NCI-H187 (cell line): ENCODE measurements at places on chromosomes 4 and X.

GRCh38 chrX:39758791-39759525 is 338.8 kb downstream of the BCOR start:
- no peak for DNase-seq

- DNase-seq: no peak
Observed at GRCh38 chr4:20916106-20916505, 215.8 kb downstream of the PACRGL start.

DNA sequence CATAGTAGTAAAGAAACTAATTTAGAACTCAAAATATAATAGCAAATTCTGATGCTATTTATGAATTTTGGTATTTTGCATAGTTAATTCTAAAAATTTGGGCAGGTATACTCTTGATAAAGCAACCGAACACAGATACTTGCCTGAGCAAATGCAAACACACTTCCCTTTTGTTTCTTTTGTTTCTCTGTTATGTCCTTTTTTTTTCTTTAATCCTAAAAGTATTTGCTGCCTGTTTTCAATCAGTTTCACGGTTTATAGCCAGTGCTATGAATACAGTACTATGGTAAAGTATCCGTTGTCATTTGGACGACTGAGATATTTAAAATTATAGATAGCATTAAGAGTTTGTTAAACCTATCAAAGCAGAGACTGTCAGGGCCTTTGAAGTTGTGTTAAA is 84.3 kb upstream of the HPRT1 start:
- DNase-seq: no peak

DNA sequence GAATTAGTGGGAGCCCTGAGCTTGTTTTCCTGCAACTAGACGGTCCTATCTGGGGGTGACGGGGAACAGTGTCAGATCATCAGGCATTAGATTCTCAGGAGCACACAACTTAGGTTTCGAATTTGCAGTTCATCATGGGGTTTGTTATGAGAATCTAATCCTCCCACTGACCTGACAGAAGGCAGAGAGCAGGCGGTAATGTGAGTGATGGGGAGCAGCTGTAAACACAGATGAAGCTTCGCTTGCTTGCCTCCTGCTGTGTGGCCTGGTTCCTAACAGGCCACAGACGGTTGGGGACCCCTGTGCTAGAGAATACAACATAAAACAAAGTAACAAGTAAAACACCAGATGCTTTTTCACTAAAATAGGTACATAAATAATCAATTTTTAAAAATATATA is 86.2 kb upstream of the BLTP1 start:
- DNase-seq: no peak

DNA sequence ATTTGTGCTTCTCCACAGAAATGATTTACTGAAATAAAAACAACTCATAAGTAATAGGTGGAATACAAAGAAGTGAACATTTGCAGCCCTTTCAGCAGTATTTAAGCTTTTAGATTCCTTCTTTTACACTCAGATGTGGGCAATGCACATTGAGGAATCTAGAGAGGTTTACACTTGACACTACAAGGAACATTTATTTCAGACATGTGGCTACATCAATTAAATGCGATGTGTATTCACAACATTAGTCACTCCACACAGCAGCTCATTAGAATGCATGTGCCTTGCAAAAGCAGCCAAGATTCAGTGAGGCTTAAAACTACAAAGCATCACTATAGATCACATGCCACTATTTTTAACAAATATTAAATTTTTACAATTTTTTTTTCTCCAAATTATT is 480.7 kb downstream of the INPP4B start:
- no peak for DNase-seq

DNA sequence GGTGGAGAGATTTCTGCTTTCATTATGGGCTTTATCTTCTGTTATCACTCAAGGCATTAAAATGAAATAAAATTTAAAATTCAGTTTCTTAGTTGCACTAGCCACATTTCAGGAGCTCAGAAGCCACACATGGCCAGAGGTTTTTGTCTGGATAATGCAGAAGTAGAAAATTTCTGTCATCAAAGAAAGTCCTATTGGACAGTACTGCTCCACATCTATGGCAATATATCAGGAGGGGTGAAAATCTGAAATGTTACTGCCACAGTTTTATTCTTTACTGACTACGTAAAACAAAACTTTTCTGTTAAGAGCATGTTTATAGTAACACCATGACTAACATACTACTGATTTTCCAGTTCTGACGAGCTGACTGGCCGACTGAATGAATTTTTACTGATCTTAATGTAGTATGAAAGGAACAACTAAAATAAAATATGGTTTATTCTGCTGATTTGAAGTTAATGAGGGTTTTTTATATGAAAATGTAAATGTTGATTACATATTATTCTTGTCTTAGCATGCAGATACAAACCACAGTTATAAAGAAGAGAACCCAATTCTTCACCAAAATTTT is 264.0 kb upstream of the HAND2 start:
- DNase-seq: no peak

GRCh38 chr4:174066611-174067205 is 216.8 kb downstream of the FBXO8 start:
- no peak for DNase-seq

DNA sequence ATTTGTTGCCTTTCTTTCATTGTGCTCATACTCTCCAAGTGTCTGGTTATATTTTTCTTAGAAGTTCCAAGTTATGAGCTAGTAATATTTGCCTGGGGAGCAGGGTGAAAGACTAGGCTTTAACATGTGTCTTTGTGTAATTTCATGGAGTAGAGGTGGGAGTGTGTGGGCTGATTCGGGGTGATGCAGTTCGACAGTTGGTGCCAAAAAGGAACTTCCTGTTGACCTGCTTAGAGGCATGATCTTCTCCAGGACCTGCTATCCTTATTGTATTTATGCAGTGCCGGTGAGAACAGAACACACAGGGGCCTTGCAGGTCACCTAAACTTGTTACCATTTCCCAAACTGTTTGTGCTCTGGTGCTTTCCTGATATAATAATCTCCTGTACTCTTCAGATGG is 21.2 kb downstream of the USP53 start:
- no peak for DNase-seq

DNA sequence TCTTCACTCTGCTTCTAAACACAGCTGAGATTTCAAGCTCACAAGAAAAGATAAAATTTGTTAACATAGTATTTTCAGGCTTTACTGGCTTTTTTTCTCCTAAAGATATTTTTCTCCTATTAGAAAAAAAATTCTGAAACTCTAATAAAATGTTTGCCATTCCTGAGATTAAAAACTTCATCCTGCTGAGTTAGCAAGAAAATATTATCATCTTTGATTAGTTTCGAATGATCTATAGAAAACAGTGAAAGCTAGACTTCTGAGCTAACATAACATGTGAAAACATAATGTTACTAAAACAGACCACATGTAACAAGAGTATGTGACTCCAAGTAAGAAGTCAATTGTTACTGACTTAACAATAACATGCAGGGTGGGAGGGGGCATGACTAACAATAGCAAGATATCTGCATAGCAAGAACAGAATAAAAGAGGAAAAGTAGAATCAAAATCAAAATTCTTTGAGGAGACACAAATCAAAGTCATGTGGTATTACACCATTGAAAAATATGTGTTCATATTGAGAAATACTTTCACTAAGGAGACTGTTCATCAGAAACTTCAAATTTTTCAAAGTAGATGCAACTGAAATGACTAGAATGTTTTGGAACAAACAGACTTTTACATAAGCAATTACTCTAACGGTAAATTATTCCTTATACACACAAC is 14.5 kb downstream of the TBCK start:
- no peak for DNase-seq
